ENCODE measurements at places on chromosomes 3 and 15.

GRCh38 chr3:44833394-44833793, 28.3 kb upstream of the TMEM42 start:
- DNase-seq = no peak

- DNase-seq = no peak
Measured at GRCh38 chr3:23114432-23114831, 88.7 kb upstream of the UBE2E2 start.

DNA sequence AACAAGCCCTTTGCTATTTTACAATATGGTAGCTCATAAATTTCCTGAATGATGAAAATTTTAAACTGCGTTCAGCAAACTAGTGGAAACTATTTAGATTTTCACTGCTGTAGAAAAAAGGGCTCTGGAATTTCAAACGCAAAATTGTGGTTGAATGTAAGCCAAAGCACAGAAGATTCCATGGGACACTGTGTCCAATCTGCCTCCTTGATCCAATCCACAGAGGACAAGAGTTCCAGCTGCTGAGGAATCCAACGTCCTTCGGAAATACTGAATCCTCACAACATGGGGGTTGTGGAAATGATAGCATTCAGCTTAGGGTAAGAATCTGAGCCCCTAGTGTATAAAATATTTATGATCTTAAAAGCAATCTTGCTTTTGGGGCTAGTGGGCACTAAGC, 161.0 kb downstream of the PLD1 start:
- DNase-seq = no peak

DNA sequence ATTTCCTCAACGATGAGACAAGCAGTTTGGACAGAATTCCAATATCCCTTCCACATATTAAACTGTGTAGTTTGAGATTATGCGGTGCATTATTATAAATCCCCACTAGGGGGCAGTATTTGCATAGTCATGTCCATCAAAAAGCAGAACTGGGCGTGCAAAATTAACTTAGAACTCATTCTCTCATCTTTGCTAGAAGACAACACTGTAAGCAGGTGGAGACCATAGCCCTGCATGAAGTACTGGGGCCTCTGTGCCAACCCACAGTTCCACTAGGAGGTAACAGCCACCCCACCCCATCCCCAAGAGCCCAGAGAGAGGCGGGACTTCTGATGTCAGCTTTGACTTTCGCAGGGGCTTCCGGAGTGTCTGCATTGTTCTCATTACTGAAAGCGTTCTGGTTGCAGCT, 106.6 kb upstream of the TMC3 start:
- peak; percentile 61 for DNase-seq

- DNase-seq = no peak
Measured at GRCh38 chr3:158152186-158152585, 42.3 kb downstream of the RSRC1 start.

DNA sequence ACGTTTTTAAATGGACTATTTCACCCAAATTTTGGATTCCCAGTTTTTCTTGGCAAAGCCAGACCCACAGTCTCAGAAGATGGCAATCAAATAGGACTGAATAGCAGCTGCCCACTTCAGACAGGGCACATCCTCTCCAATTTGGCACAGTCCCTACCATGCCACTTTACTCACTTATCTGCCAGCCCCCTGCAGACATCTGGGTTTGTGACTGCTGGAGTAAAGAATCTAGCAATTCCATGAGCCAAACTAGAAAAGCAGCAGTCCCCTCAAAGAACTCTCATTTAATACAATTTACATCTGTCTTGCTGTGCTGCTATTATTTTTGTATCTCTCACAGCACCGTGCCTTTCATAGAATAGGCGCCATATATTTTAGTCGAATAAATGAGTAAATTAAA, 16.0 kb upstream of the LRRN1 start:
- no peak for DNase-seq

DNA sequence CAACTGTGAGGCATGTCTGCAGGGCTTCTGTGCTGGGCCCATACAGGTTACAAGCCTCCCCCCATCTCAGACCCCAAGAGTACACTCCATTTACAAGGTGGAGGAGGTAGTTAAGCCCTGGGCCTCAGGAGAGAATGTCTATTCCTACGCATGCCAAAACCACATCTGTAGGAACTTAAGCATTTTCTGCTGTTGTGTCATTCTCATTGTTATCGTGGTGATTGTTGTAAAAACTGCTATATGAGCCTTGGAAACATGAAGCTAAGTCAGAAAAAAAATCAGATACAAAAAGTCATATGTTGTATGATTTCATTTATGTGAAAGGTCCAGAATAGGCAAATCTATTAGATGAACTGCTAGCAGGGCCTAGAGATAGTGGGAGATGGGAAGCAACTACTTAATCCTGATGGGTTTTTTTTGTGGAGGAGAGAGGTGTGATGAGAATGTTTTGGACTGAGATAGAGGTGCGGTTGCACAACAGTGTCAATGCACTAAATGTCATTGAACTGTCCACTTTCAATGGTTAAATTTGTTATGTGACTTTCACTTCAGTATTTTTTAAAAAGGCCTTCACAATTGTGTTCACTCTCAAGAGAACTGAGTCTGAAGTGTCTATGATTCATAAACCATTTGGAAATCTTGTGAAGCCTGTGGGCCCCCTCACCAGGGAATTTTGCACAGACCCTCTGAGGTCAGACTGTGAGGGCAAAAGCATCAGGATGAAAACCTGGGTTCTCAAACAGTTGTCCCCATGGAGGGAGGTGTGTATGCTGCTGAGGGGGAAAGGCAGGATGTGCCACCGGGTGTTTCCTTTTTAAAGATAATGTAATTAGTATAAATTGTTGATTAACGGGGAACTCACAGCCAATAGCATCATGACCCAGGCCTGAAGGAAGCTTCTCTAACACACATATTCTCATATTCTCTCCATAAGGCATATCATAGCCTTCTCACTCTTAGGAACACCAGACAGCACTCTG, 3.2 kb downstream of the RTP3 start:
- DNase-seq = no peak

Measured in CD4-positive, alpha-beta T cell treated with Interleukin-10 for 1 hour (primary cell).